ENCODE measurements at places on chromosomes 3 and 15.
A peak's percentile ranks its signal among the peaks of the same experiment; 100 is the strongest.

DNA sequence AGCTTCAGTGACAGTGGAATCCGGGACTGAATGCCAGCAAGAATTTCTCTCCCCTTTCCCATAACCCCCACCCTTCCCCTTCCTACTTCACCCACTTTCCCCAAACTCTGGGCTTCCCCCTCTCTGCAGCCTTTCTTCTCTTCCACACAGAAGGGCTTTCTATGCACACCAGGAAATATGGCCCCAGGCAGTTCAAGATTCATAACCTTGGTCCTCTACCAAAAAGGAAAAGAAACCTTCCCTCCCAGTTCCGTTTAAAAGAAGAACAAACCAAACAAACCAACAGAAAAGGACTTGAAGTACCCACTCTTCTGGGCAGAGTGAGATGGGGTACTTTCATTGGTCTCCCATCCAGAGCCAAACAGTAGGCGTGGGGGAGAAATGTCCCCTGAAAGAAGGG, 68.8 kb upstream of the ABHD2 start:
- DNase-seq: no peak

DNA sequence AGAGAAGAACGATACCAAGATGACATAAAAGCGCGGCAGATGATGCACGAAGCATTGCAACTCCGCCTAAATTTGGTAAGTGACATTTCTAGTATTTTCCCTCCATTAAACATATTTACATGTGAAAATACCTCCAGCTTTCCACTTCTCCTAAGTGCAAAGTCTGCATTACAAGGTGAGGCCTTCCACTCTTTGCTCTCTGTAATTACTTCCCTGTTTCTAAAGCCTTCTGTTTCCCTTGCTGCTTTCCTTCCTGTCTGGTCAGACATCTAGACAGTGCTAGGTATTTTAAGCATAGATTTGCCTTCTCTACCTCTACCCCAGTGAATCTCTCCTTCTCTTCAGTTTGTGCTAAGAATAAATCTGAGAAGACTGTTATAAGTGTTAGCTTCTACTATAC, 1.9 kb downstream of the P2RY12 start:
- no peak for DNase-seq

- DNase-seq: peak; percentile 95
These were observed 35.8 kb upstream of the CCDC80 start for GRCh38 chr3:112676659-112677234.

DNA sequence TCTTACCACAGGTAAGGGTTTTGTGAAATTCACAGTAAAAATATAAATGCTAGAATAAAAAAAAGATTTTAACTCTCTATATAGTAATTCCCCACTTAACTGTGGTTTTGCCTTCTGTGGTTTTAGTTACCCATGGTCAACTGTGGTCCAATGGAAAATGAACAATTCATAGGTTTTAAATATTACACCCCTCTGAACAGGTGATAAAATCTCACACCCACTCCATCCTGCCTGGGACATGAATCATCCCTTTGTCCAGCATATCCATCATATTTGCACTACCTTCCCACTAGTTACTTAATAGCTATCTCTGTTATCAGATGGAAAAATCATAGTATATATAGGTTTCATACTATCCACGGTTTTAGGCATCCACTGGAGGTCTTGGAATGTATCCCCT, 49.2 kb downstream of the HDGFL3 start:
- no peak for DNase-seq

GRCh38 chr3:69983546-69984265, 15.8 kb upstream of the SAMMSON start:
- no peak for DNase-seq

- DNase-seq: no peak
These were observed 25.3 kb upstream of the ABHD17C start for GRCh38 chr15:80669663-80670273.

DNA sequence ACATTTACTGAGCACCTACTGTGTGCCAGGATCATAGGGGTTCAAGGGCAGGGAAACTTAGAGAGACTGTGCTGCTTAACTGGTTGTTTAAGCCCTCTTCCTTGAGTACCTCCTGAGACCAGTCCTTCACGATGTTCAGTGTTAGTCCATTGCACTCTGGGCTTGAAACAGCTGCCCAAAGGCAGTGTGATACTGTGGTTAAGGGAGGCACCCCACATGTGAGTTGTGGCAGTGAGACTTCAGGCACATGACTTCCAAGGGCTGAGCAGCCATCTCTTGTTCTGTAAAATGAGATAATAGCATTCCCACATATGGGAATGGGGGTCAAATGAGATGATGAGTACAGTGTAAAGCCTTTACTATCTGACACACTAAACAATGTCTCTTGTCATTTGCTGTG, 75.1 kb downstream of the LINGO1 start:
- DNase-seq: no peak

DNA sequence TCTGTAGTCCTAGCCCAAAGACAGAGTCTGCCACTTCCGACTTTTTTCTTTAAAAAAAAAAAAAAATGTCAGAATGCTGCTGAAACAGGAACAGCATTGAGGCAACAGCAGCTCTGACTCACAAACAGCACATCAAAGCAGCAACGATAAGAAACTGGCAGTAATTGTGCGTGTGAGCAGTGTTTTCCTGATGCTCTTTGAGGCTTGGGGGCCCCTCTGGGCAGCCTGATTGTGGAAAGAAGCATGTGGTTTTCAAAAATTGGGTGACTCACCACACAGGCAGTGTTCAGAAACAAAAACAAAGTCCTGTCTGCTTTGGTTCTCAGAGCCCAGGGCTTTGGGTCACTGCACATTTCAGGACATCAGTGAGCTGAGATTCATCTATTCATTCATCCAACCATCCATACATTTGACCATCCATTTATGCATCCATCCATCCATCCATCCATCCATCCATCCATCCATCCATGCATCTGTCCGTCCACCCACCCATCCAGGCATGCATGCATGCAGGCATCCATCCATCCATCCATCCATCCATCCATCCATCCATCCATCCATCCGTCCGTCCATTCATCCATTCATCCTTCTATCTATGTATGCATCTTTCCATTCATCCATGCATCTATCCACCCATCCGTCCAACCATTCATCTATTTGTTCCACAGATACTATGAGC, 308.4 kb downstream of the RPLP1 start:
- DNase-seq: peak; percentile 98

GRCh38 chr15:42549741-42550392, 1.2 kb downstream of the HAUS2 start:
- DNase-seq: no peak

DNA sequence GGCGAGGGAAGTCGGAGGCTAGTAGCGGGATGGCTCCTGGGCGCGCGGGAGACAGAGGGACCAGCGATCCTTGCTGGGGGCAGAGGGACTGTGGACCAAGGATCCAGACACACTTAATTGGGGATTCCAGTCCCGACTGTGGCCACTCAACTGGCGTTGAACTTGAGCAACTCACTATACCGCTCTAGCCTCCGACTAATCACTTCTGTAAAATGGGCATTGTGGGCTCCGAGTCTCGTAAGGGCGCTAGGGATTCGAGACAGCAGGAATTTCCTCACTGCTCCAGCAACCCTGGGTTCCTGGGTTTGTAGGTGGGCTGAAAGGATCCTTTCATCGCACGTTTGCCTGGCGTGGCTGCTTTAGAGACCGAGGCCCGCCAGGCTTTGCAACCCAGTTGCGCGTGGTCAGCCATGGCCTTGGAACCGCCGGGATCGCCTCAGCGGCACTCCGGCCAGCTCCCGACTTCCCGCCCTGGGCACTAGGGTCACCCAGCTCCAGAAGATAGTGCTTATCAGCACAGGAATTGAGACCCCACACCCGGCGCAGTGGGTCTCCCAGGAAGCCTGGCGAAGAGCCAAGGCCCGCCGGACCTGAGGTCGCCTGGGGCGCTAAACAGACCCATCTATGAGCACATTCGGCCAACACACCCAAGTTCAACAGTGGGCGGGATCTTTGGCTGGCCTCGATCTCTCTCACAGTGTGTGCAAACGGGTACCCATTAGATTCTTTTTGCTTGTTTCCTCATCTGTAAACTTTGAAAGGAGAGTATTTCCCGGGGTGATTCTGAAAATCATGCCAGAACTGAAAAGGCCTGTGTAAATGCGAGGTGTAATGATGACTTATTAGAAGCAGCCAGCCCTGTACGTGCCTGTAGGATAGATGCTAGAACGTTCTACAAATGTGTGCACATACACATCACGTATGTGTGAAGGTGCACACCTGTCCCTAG, 9.9 kb downstream of the FOXL2 start:
- peak; percentile 15 for DNase-seq

DNA sequence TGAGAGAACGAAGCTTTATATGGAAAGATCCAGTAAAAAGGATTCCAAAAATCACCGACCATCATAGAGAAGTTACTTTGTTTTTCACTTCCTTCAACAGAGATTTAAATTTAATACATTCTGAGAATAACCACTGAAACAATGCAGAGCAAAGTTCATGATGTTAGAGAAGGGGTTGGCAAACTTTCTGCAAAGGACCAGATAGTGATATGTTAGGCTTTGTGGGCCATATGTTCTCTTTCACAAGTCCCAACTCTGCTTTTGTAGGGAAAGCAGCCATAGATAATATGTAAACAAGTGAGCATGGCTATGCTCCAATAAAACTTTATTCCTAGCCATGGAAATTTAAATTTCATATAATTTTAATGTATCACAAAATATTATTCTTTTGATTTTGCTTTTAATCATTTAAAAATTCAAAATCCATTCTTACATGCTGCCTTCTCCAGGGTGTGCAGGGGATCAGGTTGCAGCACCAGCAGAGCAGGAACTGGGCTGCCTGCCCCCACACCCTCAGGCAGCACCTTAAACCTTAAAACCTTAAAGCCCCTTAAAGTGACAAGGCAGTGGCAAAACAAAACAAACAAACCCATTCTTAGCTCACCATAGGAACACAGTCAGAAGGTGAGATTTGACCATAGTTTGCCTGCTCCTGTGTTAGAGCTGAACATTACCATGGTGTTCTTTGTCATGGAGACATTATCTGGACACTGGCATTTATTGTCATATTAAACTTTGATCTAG, 16.9 kb upstream of the IGSF10 start:
- no peak for DNase-seq

DNA sequence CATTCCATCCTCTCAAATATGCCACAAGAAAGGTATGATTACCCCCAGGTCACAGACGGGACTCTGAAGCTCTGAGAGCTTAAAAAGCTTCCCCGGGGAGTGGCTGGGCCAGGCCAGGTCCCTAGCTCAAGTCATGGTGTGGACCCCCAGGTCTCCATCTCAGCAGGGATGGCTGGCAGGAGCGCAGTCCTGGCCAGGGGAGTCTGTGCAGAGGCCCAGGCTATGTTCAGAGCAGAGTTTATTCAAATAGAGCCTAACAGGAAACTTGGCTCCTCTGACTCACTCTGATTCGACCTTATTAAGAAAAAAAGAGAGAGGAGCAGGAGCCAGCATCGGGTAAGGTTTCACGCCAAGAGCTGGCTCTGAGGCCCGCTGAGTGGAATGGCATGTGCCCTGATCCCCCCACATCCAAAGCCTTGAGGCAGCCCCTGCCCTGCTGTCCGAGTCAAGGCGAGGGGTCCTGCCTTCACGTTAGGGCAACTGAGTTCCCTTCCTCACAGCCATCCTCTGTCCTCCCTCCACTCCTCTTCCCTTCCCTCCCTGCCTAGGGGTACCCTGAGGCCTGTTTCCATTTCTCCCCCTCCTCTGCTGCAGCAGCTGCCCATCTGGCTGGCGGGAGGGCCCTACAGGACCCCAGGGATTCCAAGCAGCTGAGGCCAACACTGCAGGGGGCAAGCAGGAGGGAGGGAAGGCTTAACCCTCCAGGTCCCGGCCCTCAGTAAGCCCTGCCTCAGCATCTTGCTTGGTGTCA, 1.9 kb upstream of the LOXL1 start:
- DNase-seq: peak; percentile 90

- no peak for DNase-seq
These were observed 21.1 kb upstream of the COLQ start for GRCh38 chr3:15542614-15543013.

GRCh38 chr3:195867631-195868335, 40.6 kb downstream of the TNK2 start:
- no peak for DNase-seq

GRCh38 chr15:55791551-55792400, 48.8 kb upstream of the PRTG start:
- peak; percentile 87 for DNase-seq

GRCh38 chr3:17125738-17126442, 241.1 kb downstream of the PLCL2 start:
- DNase-seq: no peak

DNA sequence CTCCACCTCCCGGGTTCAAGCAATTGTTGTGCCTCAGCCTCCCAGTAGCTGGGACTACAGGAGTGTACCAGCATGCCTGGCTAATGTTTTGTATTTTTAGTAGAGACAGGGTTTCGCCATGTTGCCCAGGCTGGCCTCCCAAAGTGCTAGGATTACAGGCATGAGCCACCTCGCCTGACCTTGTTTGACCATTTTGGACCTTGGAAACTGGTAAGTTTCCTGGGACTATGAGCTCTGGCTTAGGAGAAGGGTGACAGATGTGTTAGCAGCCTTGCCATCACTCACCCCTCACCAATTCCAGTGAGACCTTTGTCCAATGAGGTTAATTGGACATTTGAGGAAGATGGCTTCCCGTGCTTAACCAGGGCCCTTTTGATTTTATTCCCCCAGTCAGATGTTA, 19.9 kb downstream of the DNASE1L3 start:
- no peak for DNase-seq

GRCh38 chr3:158097593-158098308, 8.5 kb downstream of the SHOX2 start:
- DNase-seq: peak; percentile 88

- no peak for DNase-seq
These were observed 32.6 kb upstream of the GYG1 start for GRCh38 chr3:148958696-148959095.

DNA sequence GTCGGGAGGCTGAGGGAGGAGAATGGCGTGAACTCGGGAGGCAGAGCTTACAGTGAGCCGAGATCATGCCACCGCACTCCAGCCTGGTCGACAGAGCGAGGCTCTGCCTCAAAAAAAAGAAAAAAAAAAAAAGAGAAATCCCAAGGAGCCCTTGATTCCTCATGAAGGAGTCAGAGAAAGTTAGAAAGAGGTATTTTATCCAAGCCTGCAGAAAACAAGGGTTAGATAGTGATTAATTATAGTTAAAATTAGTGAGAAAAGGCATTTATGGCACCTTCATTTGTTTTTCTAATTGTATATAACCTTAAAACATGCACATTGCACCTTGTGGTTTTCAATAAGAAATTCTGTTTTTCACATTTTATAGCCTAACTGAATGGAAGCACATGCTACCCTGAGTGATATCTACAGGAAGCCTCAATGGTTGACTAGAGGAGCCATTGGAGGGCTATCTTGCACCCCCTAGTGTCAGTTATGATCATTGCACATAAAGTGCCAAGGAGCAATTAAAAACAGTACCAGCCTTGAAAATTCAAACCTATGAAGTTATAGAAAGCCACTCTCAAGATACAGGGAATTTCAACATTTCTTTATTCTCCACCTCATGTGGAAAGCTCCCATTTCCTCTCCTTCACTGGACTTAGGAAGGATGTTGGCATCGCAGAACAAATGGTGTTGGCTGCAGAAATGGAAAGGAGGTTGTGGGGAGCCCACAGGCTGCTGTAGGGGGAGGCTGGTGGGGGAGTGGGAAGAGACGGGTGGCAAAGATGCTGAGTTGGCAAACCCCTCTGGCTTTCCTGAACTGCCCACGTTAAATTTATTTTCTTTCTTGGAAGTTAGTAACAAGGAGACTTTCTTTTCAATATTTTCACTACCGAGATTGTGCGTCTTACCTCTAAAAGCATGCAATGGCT, 48.5 kb downstream of the ITGA11 start:
- DNase-seq: peak; percentile 60
